ENCODE measurements at places on chromosomes 3 and 15.

DNA sequence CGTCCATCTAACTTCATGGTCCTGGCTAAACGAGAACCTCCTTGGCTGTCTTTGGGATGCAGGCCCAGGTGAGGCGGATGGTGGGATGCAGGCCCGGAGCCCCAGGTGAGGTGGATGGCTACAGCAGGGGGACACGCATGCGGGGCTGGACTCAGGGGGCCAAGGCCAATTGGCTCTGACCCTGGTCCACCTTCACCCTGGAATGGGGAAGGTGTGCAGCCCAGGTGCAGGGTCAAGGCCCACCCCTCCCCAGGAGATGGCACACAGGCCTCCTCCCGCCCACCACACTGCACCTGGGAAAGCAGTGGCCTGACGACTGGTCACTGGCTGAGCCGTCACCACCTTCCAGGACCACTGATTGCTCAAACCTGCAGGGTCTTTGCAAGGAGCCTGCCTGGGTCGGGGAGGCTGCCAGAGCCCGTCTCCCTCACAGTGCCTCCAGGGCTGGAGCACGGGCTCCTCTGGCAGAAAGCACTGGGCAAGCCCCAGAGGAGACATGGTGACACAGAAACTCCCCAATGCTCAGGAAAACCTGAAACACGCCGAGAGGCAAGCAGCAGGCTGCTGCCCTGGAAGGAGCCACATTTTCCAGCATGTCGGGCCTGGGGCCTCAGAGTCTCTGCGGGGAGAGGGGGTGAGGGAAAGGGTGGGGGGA, 159.6 kb downstream of the LRRK1 start:
- DNase-seq = no peak

DNA sequence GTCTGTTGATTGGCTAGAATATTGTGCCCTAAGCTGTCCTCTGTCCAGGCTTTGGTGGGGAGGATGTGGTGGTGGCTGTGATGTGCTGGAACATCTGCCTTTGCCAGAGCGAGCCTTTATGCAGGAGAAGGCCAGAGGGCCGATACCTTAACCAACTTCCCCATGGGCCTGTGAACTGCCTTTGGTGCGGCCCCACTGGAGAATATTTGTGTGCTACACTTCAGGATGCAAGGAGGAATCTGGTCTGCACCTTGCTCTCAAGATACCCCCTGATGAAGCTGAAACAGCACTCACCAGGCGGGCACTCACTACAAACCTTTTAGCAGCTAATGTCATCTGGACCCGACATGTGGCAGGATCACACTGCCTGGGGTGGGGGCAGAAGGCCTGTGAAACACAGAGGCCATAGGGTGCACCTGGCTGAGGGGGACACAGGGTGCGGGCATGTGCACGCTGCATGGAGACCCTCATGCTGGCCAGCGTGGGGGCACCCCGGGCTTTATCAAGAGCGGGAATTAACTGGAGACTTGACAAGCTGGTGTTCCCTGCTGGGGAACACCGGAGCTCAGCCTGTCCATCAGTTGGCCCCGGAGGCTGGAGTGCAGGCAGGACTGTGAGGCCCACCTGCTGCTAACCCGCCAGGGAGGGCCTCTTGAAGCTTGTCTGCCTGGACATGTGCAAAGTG, 16.4 kb downstream of the PRR23E start:
- DNase-seq = no peak

DNA sequence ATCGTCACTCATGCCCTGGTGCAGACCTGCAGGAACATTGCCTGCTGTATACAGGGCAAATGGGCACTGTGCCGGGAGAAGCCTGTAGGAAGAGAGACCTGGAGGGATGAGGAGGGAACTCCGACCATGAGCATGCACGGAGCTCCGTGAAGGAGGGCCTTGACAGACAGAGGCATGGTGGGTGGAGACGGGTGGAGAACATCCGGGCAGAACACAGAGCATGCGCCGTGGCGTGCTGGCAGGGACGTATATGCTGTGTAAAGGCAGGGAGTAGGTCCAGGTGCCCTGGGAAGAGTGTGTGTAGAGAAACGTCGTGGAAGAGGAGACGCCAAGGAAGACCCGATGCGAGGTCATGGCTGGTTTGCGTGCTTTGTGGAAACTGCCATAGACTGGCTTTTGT, 133.0 kb upstream of the FAN1 start:
- no peak for DNase-seq

- DNase-seq = no peak
These were observed 260.1 kb upstream of the DPPA4 start for GRCh38 chr3:109597444-109597843.

DNA sequence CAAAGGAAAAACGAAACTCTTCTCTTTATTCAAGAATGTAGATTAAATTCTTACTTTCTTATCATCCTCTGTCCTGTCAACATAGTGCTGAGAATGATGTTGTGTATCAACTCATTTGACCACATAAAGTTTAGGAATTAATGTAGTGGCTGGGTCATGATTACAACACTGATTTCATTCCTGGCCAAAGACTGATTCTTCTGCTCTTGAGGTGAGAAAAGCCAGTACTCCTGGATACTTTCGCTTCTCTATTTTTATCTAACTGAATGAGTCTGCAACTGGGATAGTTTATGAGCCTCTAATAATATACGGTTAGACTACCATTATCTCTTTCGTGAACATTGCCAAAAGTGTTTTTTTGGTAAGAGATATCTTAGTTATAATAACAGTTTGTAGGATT, 173.0 kb downstream of the LPP start:
- no peak for DNase-seq

GRCh38 chr15:101258238-101259144, 6.6 kb upstream of the CHSY1 start:
- peak; percentile 76 for DNase-seq

GRCh38 chr3:37593796-37594195, 267.9 kb upstream of the CTDSPL start:
- DNase-seq = no peak

GRCh38 chr3:106172780-106173179, 304.0 kb upstream of the CBLB start:
- DNase-seq = no peak

GRCh38 chr3:34988296-34988695, 651.0 kb upstream of the ARPP21 start:
- no peak for DNase-seq

DNA sequence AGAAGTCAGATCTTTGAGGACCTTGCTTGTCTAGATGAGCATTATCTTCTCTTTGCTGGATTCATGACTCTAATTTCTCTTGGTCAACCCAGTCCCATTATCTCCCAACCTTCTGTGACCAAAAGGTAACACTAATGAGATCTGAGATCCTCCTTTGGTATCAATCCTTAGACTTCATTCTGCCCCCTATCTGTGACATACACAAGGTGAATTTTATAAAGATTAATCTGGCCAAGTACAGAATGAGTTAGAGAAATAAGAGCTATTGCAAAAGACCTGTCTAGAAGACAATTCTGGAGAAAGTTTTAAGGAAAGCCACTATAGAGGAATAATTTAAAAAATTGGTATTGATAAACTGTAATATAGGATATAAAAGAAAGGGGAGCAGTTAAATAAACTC, 113.8 kb upstream of the KCNMB2 start:
- DNase-seq = no peak

DNA sequence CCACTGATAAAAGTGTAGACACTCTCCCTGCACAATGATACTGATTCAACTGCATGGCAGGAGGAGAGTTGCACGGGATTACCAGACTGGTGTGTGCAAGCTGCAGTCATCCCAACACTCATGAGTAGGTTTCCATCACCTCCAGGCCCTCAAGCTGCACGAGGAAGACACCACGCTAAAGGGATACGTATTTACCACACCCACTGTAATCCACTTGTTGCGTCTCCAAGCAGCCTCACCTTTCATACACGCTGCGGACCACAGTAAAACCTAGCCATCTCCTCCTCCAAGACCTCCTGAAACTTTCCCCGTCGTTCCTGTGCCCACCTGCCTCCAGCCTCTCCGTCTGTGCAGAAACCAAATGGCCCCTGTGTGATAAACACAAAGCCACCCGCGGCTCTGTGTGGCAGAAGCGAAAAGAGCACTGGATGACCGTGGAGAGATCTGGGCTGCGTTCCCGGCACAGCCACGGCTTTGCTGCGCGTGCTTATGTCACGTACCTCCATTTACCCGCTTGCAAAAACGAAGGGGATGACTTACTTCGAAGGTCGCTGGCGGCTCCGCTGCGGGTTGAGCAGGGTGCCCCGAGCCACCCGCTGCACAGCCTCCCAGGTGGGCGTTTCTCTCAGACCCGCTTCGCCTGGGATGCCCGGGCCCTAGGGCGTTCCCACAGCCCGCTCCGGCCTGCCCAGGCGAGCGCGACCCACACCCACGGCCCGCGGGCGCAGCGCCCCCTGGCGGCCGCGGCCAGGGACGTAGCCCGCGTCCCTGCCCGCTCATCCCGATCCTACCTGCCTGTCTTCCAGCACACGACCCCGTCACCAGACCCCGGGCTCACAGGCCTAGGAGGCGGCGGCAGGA, 643 bp downstream of the ABCC5 start:
- peak; percentile 63 for DNase-seq

DNA sequence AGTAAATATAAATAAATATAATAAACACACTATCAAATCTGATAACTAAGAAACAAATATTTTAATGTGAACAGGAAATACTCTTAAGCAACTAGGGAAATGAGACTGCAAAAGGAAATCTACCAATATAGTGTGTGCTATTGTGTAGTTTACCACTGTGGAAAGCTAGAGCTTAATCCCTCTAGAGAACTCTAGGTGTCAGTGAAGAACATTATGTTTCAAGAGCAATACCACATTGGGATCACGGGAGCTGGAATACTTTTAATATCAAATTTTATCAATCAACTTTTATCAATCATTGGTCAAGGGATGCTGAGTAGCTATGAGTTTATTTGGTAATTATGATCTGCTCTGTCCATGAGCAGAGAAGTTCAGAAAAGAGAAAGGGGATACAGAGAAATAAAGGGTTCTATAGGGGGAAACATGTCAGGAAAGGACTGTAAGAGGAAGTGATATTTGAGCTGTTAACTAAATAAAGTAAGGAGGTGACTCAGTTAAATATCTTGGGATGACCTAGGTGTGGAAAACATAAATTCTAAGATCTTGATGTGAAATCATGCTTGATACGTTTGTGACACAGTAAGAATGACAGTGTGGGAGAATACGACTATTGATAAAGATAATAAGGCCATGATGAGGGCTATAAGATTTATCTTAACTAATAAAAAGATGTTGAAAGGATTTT, 762.2 kb upstream of the ALCAM start:
- DNase-seq = peak; percentile 43

DNA sequence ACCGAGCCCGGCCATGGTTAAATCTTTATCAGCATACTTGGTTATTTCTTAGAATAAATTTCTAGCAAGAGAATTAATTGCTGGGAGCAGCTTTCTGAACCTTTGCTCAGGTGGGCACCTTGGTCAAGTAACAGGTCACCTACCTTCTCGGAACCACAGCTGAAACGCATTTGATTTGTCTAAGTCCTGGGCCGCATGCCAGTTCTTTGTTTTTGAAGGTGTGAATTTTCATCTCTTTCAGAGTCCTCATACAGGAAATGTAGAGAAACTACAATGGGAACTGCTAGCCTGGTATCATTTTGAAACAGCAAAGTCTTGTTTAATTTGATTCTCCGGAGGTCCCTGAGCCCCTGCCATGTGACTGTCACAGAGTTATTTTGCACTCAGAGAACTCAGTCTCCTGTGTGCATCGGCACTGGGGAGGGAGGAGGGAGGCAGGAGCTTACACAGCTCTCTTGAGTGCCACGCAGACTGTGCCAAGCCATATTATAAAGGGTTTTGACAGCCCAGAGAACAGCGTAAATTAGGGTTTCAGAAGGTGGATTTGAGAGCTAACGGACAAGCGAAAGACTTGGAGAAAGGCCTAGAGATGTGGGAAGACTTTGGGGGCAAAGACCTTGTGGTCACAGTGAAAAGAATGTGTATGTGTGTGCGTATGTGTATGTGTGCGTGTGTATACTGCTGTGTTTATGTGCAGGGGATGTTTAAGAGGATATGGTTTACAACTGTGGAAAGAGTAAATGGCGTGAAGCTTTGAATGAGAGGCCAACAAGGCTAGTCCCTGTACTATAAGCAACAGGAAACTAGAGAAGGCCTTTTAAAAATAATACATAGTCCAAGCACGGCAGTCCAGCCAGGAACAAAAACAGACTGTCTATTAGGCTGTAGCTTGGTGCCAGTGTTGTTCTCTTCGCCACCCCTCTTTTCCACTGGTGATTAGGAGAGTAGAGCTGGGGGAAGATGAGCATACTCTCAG, 61.8 kb upstream of the ATP13A3 start:
- DNase-seq = no peak

- no peak for DNase-seq
These were observed 11.5 kb downstream of the DISP2 start for GRCh38 chr15:40369474-40369869.

DNA sequence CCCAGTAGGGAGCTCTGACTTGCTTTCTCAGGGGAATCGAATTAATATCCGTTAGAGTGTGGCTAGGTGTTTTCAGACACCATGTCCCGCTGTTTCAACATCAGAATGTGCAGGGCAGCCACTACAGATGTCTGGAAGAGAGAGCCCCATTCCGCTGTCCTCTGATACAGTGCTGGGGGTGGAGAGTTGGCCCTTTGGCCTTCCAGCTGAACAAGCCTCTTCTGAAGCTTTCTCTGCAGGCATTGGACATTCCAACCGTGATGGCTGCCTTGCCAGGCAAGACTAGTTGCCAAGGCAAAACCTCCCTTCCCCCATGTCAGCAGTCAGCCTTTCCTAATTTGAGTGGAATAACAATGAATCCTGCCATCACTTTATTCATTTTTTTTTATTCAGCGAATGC, 1.5 kb downstream of the FAH start:
- DNase-seq = peak; percentile 18

DNA sequence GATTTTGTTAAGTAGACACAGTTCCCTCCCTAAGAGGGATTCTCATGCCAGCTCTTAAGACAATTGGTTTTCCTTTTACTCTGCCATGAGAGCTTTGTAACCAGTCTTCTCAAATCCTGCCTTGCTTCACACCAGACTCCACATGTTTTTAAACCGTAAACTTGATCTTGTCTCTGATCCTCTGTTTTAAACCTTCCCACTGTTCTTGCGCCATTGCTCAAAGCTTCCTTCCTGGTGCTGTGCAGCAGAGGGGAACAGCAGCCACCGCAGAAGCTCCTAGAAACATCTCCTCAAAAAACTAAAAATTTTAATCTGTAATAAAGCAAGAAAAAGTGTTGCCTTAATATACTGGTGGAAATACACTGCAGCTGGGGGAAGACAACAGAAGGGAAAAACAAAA, 154.5 kb upstream of the SATB1 start:
- no peak for DNase-seq

DNA sequence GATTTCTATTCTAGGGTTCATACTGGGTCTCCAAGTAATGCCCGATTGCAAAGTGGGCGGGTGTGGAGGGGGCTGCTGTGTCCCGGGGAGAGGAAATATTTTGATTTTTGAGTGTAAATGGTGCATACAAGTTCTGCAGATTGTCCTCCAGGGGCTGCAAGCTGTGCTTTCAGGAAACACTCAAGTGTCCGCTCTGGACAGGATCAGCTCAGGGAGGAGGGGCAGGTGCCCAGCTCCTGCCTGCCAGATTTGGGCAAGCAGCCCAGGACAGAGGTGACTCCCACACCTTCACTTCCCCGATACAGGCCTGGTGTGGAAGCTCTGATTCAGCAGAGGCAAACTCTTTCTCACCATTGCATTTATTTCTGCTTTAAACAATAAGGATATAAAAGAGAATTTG, 142.7 kb downstream of the ALDH1A2 start:
- DNase-seq = no peak

All from EH (cell line).